ENCODE measurements at places on chromosomes 4 and X.

DNA sequence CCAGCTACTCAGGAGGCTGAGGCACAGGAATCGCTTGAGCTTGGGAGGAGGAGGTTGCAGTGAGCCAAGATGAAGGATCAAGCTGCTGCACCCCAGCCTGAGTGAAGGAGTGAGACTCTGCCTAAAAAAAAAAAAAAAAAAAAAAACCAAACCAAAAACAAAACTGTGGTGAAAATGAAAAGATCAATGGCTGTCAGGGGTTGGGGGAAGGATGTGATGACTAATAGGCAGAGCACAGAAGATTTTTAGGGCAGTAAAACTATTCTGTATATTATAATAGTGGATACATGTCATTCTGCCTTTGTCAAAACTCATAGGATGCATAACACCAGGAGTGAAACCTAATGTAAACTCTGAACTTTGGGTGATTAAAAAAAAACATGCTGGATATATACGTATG, 69.9 kb upstream of the ELOVL6 start:
- no peak for DNase-seq

DNA sequence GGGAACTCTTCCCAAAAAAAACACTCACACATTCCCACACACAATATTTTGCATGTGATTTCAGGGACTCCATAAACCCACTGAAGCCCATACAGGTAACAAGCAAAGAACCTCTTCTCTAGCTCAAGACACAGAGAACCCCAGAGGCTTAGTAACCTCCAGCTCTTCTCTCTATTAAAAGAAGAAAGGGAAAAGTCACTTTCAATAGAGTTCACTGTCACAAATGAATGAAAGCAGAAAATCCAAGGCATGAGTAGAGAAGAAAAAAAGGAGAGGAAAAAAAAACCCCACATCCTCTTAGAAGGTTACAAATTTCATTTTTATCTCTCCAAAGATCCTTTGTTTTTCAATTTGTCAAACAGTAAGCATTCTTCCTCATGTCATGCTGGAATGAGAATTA, 30.7 kb upstream of the DCLK2 start:
- no peak for DNase-seq

DNA sequence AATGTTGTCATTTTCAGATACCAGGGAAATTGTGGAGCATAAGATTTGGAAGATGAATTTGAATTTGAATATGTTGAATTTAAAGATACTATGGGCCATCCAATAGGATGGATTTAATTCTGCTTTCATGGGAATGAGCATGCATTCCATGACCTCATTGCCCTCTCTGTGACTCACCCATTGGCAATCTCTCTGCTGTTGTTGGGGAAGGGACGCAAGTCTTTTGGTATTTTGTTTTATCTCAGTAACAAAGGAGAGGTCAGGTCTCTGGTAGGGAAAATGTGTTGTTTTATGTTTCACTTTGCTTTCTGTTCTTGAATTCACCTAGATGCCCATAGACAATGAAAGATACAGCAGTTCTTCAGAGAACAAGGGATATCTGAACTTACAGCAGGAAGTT, 42.1 kb upstream of the MAGEA4 start:
- DNase-seq = peak; percentile 71

DNA sequence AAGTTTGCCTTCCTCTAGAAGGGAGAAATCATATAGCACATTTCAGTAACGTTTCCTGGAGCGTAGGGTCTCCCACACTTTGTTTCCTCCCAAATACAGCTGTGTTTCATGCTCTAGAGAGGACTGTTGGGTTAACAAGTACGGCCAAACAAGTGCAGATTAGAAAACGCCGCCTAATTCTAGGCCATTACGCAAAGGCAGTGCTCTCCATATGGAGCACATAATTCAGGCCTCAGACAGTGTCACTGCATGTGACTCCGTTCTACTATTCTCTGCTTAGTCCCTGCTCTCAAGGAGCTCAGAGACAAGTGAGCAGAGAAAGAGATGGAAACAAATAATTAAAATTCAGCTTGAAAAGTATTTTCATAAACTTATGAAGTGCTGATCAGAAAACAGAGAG, 11.6 kb downstream of the ZNF827 start:
- no peak for DNase-seq

- DNase-seq = no peak
Observed at GRCh38 chrX:150365051-150365989, 2.2 kb downstream of the MAMLD1 start.

GRCh38 chr4:156265407-156265806, 311.7 kb upstream of the CTSO start:
- DNase-seq = no peak

GRCh38 chr4:108834166-108834834, 71.4 kb upstream of the ETNPPL start:
- peak; percentile 80 for DNase-seq

GRCh38 chrX:17390419-17390850, 15.4 kb downstream of the NHS start:
- no peak for DNase-seq

DNA sequence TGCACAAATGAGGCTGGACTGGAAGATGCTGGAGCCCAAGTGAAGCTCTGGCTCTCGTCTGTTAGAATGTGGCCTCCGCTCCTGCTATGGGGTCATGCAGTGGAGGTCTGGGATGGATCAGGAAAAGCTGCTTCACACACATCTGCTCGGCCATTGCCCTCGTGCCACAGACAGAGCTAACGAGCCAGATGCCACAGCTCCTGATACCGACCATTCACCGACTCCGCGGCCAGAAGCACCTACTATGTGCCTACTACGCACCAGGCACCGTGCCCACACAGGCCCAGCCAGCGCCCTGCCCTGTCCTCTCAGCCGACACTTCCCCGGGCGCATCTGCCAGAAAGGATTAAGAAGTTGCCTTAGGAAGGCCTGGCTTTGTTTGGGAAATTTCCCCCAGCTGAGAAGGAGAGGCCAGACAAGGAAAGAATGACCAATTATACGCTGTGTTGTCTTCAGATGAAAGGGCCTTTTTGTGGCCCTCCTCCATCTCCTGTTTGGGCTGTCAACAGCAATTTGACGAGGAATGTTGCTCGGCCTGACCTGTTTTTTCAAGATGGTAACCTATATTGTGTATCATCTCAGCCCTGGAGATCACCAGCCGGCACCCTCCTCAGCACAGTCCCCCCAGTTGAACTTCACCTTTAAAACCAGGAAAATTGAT, 34.3 kb downstream of the HMX1 start:
- no peak for DNase-seq

DNA sequence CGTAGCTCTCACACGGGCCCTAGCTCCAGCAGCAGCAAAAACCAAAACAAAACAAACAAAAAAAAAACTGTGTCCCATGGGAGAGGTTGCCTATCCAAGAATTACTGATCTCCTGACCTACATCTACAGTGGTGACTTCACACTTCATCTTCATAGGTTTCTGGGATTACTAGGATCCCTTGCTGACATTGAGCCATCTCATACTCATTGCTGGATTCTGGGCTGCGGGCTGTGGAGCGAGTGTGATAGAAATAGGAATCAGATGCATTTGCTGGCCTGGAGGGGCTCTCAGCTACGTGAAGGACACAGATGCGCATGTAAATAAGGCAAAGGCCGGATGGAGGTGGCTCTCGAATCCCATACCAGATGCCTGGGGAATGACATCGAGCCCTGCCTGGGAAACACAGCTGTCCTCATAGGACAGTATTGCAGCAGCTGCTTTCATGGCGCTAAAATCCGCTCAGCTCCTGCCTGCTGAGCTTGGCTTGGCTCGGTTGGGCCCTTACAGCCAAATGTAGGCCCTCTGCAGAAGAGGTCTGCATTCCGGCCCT, 41.7 kb downstream of the CNGA2 start:
- DNase-seq = no peak

DNA sequence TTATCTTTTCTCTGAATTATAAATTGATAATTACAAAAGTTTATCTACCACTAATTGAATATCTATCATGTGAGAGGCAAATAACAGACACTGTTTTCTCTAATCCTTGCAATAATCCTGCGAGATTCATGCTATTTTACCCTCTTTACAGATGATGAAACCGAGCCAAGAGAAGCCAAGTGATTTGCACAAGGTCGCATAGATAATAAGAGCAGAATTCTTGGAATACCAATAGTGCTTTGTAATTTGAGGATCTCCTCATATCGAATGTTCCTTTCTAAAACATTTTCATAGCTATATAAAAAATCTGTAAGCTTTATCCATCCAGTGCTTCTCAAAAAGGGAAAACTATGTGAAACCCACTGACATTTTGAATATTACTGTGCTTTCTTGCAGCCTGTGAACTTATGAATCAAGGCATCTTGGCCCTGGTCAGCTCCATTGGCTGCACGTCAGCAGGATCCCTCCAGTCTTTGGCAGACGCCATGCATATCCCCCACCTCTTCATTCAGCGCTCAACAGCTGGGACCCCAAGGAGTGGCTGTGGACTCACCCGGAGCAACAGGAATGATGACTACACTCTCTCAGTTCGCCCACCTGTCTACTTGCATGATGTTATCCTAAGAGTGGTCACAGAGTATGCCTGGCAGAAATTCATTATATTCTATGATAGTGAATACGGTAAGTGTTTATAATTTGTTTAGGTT, 743.8 kb upstream of the ATOH1 start:
- DNase-seq = no peak

DNA sequence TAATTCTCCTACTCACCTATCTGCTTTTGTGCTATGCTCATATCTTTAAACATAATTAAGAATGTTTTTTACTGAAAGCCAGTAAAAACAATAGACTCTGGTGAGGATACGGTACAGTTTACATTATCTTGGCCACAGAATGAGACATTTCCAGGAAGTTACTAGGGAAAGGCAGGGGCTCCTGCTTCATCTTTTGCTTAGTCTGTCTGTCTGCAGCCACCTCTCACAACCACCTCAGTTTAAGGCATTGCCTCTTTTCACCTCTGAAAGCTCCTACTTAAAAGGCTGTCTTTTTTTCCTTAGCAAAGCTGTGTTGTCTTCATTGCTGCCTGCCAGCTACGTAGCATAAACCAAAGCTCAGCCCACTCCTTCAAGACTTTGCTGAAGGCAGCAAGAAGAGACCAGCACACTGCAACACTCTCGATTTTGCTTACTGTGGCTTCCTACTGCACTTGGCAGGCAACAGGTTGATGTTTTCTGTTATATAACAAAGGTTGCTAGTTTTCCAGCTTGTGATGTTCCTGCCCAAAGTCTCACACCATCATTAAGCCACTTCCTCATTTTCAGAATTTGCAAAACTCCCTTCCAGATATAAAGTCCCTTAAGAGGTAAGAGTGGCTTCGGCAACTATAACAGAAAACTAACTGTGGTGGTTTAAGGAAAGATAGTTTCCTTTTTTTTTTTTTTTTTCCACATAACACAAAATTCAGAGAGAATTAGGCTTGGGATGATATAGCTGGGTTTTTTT, 432.9 kb downstream of the GRXCR1 start:
- DNase-seq = no peak

GRCh38 chrX:30151964-30152363, 63.4 kb upstream of the MAGEB2 start:
- DNase-seq = no peak

DNA sequence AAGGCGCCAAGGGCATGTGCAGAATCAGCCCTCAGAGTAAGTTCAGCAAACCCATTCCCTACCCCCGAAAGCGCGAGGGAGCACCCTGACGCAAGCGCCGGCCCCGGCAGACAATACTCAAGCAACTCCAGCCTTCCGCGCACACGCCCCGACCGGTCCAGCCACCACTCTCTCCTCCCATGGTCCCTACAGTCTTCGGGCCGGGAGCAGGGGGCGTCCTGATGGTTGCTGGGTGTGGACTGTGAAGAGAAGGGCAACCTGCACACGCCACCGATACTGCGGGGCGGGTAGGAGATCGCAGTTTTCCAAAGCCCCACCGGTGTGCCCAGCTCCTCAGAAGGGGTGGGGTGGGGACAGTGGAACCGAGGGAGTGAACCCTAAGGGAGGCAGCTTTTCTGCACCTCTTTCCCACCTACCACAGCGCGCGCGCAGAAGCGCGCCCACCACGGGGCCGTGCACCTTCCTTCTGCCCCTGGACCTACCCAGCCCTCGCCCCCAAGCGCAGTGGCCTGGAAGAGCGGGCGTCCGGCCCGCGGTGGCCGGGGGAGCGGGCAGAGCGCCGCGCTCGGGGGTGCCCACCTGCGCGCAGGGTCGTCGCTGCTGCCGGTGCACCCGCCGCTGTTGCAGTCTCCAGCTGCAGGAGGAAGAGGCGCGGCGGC, 650.2 kb upstream of the DIPK2B start:
- no peak for DNase-seq

DNA sequence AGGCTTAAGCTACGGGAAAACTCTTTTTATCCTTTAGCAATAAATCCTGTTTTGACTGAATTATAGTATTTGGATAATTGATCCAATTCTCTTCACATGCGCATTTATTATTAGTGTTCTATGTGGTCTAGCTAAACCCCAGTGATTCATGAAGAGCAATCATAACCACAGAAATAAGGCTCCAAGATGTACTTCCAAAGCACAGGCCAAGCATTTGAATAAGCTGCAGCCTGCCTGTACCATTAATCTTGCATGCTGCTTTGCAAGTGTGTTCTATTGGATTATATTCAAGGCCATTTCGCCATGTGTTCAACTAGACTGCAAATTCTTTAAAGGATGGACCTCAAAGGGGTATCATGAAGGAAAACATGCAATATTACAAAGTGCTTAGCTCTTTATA, 385.2 kb upstream of the FAT1 start:
- no peak for DNase-seq

DNA sequence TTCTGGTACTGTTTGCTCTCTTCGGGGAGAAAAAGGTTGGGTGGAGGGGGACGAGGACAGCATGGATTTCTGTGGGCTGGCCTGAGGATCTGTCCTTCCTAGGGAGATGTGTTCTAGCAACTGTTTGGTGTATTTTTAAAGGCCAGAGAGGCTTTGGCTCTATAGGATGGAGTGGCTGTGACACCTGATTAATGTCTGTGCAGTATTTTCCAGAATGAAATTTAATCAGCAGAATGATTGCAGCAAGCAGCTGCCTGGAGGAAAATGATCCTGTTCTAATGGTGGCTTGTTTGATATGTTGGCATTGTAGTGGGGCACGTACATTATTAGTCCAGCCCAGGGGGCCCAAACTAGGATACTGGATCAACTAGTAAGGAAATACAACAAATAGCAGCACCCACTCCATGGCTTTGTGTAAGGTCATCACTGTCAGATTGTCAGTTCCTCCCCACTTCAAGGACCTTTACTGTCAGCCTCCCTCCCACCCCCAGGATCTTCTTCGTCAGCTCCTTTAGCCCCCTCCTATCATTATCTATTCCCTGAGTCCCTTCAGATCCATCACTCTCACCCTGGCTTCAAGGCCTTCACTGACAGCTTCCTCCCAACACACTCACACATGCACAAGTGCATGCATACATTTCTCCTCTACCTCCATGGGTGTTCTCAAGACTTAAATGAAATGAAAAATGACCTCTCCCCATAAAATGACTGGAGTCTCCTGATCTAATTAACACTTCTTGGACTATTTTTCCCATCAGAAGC, 10.4 kb upstream of the TMEM255A start:
- DNase-seq = no peak

- no peak for DNase-seq
Observed at GRCh38 chr4:118367361-118367760, 14.6 kb upstream of the PRSS12 start.
